ENCODE measurements at places on chromosomes 2 and 18.

DNA sequence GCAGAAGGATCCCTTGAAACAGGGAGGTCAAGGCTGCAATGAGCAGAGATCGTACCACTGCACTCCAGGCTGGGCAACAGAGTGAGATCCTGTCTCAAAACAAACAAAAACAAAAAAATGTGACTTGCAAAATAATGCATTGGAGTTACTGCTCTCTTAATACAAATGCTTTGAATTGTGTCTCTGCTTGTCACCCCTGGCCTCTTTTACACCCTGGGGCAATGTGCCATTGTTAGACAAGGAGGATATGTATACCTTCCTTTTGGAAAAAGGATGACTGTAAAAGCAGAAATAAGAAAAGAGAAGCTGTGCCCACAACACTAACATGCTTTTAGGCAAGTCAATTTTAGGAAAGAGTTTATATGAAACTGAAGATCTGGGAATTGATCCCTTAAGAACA lies 20.8 kb upstream of the C2orf74 start:
- DNase-seq, result no peak

GRCh38 chr2:202114795-202115194 lies 41.7 kb downstream of the KIAA2012 start:
- DNase-seq, result no peak

DNA sequence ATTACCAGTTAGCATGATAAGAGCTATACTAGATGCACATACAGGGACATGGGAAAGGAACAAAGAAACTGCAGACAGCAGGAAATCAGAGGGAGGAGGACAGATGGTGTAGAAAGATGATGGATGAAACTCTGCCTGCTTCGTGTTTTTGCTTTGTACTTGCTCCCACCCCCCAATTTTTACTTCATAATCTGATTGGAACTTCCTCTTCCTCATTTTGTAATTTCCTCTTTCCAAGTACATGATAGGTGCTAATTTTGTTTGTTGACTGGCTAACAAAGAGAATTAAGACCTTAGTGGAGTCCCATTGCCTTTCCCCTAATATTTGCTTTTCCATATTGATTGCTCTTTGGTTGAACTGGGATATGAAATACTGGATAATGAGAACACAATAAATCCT lies 76.0 kb upstream of the PELI1 start:
- DNase-seq, result no peak

GRCh38 chr2:170396799-170397459 lies 219.0 kb downstream of the MYO3B start:
- DNase-seq, result no peak

- DNase-seq, result no peak
Measured at GRCh38 chr18:48293954-48294898, 115.0 kb downstream of the ZBTB7C start.

DNA sequence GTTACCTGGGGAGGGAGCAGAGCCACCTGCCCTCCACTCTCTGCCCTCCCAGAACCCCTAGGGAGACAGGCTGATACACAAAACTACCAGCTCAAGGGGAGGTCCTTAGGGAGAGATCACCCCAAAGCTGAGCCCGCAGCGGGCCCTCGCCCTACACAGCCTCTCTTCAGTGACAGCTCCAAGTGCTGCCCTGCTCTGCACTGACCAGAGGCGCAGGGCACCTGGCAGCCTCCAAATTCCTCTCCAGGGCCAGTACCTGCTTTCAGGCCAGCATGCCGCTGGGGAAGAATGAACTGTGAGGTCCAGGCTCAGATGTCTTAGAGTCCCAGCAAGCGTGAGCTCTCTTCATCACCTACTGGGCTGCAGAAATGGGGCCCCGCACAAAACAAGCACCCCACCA lies 11.3 kb upstream of the SH3BP4 start:
- no peak for DNase-seq

GRCh38 chr2:68853915-68854314 lies 17.3 kb downstream of the BMP10 start:
- DNase-seq, result no peak

DNA sequence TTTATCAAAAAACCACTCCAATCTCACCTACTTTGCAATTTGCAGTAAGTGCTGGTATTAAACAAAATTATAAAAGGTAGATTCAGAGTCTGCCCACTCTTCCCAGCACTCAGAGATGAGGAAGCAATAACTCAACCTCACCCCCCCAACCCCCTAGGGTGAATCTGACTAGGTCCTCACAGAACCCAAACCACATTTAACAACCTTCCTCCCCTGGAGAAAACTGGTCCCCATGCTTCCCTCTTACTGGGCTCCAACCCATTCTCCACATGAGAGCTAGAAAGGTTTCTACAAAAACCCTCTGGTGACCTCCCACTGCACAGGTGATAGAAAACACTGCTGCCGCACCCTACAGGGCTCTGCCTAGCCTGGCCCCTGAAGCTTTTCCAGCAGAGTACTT lies 40.5 kb upstream of the BMP10 start:
- no peak for DNase-seq

- DNase-seq, result no peak
Measured at GRCh38 chr2:27897717-27898116, 7.2 kb downstream of the BABAM2 start.

DNA sequence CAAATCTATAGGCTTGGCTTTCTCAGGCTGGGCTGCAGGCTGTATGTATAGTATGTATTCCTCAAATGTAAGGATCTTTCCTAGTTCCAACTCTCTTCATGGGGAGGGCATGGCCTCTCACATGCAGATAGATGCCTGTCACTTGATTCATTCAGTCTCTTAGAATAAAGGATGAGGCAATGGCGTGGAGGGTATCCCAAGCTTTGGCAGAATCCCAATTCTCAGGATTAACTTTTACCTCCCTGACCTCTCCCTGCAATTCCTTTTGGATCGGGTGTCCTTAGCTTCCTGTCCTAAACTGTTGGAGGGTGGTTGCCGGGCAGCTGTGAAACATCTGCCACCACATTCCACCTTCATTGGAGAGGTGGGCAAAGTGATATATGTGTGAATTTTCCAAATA lies 80.3 kb downstream of the INSIG2 start:
- no peak for DNase-seq

DNA sequence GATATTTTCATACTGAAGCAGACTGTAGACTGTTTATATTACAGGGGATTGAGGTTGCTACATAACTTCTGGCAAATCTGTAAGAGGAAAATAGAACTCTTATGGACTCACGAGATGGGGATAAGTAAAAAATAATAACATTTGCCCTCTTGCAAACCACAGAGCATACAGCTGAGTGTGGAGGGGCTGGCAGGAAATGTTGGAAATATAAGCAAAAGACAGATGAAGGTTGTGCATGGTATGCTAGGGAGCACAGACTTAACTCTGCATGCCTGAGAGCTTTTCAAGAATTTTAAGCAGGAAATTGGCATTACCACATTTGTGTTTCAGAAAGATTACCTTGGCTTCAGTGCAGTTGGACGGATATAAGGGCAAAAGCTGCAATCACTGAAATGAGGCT lies 411.1 kb downstream of the RAD51AP2 start:
- DNase-seq, result no peak

DNA sequence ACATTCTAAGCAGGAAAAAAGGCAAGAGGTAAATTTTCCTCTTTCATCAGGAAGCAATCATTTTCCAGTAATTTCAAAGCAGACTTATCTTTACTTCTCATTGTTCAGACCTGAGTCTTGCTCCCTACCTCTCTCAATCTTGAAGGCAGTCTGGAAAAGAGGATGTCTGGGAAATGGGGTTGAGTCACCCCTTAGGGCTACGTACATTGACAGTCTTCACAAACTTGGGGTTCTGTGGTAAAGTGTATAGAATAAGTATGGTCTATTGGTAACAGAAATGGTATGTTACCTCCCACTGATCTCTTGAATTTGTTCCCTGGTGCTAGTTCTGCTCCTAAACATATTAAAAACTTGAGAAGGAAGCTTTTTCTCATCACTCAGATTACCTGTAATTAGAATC lies 361.3 kb downstream of the SS18 start:
- DNase-seq, result no peak

DNA sequence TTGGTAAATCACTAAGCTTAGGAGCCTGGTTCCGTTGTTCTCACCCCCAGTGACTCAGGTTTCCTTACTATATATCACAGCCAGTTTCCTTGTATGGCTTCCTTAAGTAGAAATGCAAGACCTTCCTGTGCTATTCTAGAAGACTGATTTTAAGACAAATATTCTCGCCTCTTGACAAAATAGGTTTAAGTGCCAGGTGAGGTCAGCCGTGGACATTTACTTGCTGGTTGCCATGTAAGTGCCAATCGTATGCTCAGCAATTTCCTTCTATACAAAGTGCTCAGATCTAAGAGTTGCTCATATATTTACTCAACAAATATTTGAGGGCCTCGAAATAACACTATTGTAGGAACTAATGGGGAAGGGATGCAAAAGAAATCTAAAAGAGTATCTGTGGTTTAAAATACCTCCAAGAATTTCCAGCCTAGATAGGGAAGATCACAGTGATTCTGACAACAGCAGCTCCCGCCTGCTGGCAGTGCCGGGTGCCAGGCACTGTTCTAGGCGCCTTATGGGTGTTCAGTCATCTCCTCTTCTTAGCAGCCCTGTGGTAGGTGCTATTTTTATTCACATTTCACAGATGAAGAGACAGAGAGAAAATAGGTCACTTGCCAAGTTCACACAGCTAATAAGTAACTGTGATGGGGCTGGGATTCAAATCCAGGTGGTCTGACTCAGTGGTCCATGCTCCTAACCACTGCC lies 95.3 kb upstream of the B3GNT7 start:
- DNase-seq, result no peak

DNA sequence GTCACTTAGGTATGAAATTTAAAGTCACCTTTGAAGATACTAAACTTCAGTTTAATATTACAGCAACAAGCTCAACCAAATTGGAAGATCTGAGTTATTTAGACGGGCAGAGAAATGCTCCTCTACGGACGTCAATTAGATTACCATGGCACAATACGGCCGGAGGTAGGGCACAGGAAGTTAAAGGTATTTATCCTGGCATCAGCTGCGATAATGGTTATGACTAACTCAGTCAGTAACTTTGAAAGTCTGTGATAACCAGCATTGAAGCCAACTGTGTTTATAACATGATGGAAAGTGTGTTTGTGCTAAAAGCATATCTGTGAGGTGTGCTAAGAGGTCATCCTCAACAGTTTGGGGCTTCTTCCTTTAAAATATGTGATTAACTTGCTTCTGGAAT lies 117.3 kb downstream of the WDSUB1 start:
- no peak for DNase-seq

DNA sequence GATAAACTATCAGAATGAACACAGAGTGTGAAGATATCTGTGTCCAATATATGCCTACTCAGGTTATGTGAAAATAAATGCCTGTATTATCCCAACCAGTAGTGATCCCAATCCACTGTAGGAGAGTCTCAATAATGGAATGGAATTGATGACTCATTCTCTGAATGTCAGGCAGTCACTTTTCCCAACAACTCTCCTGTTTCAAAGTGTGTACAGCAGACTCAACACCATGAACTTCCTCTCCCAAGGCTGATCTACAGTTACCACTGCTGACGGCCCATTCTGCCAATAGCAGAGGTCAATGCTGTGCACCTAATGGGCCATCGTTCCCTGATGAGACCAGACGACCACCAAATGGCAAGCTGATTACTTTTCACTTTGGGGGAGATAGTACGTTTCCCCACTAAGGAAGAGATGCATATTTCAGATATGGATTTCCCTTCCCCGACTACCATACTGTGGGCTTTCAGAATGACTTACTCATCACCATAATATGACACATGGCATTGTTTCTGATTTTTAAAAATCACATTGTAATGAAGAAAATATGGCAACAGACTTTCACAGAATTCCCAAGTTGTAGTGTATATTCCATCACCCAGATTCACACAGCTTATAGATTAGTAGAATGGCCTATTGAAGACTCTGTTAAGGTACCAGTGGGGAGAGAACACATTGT lies 601.7 kb upstream of the VRK2 start:
- no peak for DNase-seq

DNA sequence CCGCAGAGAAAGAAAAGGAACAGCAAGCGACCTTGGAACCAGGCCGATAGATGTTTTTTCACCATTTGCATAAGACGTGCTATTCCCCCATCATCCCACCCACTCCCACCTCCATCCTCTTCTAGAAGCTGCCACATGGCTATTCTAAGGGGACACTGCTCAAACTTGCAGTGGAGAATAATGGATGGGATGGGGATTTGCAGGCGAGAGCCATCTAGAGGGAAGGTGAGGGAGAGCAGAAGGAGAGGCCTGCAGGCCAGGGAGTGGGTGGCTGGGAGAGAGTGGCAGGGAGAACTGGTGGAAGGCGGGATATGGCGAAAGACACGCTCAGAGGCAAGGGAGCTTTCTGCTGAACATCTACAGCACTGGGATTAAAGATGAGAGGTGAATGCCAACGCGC lies 84.9 kb downstream of the MAPK4 start:
- no peak for DNase-seq

- no peak for DNase-seq
Measured at GRCh38 chr18:24656551-24657443, 196.4 kb downstream of the HRH4 start.

- DNase-seq, result no peak
Measured at GRCh38 chr2:44620189-44620990, 258.6 kb downstream of the CAMKMT start.

- no peak for DNase-seq
Measured at GRCh38 chr18:31497404-31497835, 557 bp upstream of the DSG2 start.

- DNase-seq, result no peak
Measured at GRCh38 chr2:233338046-233338445, 16.2 kb upstream of the DGKD start.

DNA sequence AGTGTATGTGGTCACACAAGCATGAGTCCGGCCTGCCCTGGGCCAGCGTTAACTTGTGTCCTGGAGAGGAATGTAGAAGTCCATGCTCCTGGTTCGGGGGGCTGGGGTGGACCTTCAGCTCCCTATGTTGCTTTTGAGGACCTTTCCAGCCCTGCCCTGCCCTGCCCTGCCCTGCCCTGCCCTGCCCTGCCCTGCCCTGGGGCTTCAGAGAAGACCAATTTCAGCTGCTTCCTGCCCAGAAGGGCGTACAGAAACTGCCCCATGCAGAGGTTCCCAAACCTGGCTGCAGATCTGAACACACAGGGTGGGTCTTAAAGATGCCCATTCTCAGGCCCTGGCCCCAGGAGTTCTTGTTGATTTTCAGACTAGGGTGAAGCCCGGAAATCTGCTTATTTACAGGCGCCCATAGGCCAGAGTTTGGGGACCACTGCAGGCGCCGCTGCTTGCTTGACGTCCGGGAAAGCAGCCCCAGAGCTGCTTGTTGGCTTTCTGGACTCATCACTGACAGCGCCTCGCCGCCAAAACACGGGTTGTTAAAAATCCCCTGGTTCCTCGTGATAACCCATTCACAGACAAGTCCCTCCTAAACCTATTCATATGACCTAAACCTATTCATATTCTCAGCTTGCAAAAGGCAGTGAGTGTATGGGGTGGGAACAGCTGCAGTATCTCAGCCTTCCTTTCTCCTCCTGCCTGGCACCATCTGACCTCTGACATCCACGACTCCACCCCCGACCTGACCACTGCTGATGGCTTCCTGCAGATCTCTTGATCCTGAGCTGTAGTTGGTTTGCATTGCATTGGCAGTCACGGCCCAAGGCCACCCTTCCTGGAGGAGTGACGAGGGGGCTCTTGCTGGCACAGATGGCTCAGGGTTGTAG lies 198.3 kb downstream of the GLI2 start:
- no peak for DNase-seq

Measured in T-helper 17 cell (primary cell).